ENCODE measurements at places on chromosomes 12 and 14.
A peak's percentile ranks its signal among the peaks of the same experiment; 100 is the strongest.

- no peak for DNase-seq
Measured at GRCh38 chr14:58805605-58806409, 168.0 kb downstream of the DACT1 start.

- DNase-seq, result no peak
Measured at GRCh38 chr12:60842181-60842580, 1246.4 kb downstream of the SLC16A7 start.

GRCh38 chr14:105931808-105932483 is 405.6 kb downstream of the TMEM121 start:
- DNase-seq, result no peak

DNA sequence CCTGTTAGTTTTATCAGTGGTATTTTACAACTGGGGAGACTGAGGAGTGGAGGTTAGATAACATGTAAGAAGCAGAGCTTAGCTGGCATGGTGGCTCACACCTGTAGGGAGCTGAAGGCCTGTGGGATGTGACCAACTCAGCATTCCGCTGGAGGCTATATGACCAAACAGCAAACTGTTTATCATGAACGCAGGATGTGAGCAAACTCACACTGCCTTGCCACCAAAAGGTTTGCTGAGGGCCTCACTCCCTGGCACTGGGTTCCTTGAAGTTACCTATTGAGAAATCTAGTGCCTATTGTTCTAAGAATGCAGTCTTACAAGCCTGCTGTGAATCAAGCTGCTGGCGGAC is 23.4 kb downstream of the JKAMP start:
- DNase-seq, result no peak

DNA sequence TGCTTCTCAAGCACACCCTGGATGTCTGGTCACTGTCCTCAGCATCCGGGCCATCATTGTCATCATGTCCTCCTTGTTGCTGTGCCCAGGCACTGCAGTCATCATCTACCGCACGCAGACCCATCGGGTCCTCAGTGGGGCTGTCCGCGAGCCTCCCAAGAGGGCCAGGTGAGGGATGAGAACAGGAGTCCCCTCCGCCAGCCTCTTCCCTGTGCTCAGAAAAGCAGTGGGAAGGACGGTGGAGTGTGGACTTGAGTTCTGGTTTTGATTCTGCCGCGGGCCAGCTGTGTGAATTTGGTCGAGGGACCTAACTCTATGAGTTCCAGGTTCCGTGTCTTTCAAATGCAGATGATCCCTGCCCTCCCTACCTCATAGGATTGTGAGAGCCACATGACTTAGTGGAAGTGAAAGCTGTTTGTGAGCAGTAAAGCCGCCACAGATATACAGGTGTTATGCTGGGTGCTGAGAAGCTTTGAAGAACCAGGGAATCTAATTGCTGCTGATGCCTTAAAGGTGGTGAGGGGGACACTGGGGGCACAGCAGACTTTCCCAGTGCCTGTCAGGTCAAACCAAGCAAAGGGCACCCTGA is 122.9 kb upstream of the RAP1B start:
- DNase-seq, result no peak

GRCh38 chr14:102479777-102480176 is 29.8 kb downstream of the ANKRD9 start:
- DNase-seq, result no peak

- no peak for DNase-seq
Measured at GRCh38 chr14:101626331-101626730, 65.0 kb downstream of the DIO3 start.

- no peak for DNase-seq
Measured at GRCh38 chr12:23368590-23368989, 580.9 kb downstream of the SOX5 start.

DNA sequence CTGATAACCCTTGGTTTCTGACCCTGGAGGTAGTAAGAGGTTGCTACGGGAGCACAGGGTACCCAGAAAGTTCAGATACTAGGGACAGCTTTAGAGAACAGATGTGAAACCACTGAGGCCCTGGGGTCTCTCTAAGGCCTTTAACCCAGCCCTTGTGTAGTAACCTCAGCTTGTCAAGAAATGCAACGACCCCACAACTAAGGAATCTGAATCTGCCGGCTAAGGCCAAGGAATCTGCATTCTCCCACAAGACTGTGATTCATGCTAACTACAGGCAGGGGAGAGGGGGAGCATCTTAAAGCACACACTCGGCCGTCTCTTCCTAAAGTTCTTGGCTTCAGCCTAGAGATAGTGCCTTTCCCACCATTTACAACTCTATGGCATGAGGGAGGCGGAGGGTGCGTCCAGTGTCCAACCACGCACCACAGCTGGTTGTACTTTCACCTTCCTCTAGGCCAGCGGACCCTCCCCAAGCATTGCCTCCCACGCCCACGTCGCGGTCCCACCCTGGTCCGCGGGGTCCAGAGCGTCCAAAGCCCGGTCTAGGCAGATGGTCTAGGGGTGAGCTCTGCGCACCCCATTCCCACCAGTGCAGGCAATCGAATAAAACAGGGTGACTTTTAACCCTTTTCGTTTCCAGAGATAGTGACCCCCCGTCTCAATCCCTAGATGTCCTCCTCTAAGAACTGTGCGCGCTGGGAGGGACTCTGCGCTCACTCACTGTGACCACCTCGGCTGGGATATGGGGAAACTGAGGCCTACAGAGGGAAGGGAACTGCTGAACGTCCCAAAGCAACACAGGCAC is 735 bp upstream of the VASH1 start:
- no peak for DNase-seq

- no peak for DNase-seq
Measured at GRCh38 chr12:879641-880040, 69.9 kb downstream of the RAD52 start.

GRCh38 chr14:61103541-61104339 is 122.7 kb downstream of the SLC38A6 start:
- no peak for DNase-seq

GRCh38 chr14:93493054-93493453 is 62.3 kb downstream of the UNC79 start:
- DNase-seq, result no peak

DNA sequence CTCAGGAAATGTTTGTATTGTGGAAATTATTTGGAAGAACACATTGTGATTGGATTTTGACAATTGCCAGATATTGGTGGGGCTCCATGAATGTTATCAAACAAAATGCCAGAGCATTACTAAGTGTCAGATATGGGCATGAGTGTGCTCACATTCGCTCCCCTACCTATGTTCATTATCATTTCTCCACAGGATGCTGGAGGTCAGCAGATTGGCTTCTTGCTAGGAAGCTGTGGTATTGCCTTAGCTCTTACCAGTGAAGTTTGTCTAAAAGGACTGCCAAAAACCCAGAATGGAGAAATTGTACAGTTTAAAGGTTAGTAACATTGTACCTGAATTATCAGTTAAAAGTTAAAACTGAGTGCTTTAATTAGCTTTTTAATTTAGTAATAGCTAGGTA is 78.3 kb upstream of the ATF1 start:
- DNase-seq, result no peak

DNA sequence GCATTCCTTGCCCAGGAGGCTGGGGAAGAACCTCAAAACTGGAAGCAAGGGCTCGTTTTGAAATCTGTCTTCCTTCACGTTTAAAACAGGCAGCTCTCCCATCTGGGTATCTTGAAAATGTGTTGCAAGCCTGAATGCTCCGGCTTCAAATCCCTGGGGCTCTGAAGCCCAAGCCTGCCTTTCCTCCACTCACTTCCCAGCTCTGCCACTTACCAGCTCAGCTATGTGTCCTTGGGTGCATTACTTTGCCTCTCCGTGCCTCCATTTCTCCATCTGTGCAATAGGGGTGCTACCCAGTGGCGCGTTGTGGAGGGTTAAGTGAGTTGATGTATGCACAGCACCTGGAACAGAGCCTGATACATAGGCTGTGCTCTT is 97.6 kb downstream of the GCH1 start:
- DNase-seq, result no peak

GRCh38 chr12:121592320-121592719 is 11.5 kb upstream of the KDM2B start:
- DNase-seq, result no peak

- peak; percentile 14 for DNase-seq
Measured at GRCh38 chr12:53299101-53299453, 418 bp upstream of the MYG1 start.
